Fibroblast of skin of left biceps (primary cell): ENCODE measurements at places on chromosomes 6 and 20.

- no peak for DNase-seq
These were observed 12.4 kb downstream of the RALGAPB start for GRCh38 chr20:38485041-38485440.

GRCh38 chr6:93663111-93663510 lies 243.8 kb upstream of the EPHA7 start:
- DNase-seq = no peak

GRCh38 chr20:63364801-63365585 lies 3.8 kb upstream of the CHRNA4 start:
- DNase-seq = no peak

- DNase-seq = no peak
These were observed 146.5 kb downstream of the ZDHHC14 start for GRCh38 chr6:157527471-157527907.

- DNase-seq = no peak
These were observed 484.0 kb downstream of the C6orf118 start for GRCh38 chr6:164825386-164825785.

- DNase-seq = peak; percentile 86
These were observed at the start of gene STX16 for GRCh38 chr20:58650776-58651558. STX16 (plus strand) TSS chr20:58651283; CDS start chr20:58652007, 724 bp downstream.

GRCh38 chr20:19918965-19919329 lies 98.2 kb upstream of the NAA20 start:
- DNase-seq = no peak

- no peak for DNase-seq
These were observed 336.0 kb downstream of the DHX35 start for GRCh38 chr20:39298121-39298520.

DNA sequence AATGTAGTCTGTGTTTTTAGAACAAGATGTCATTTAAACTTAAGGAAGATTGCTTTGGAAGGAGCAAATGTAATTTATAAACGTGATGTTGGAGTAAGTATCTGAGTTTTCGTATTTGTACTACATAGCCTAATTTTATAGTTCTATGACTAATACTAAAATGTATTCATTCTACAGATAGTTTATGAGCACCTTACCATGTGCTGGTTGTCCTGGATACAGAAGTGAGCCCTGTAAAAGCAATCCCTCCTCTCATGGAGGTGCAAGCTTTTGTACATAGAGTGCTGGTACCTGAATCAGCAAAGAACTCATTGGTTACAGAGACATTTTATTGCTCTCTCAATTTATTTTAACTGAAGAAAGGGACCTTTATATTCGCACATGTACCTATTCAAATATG lies 27.1 kb downstream of the TBPL1 start:
- no peak for DNase-seq

- no peak for DNase-seq
These were observed 51.3 kb downstream of the ADAT2 start for GRCh38 chr6:143399176-143399575.

DNA sequence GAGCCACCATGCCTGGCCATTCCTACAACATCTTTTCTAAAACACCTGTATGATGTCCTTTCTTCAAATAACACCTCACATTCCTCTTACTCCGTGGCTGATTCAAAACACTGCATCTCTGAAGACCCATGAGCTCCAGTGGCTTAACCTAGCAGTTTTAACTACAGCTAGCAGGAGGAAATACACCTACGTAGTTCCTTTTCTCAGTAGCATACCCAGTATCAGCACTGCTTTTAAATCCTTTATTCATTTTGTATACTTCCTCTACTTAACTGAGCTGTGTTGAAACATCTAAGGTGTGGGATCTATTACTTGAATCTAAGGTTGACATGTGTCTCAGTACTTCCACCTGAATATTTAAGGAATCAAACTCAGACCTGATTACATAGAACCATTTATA lies 113.6 kb upstream of the CCDC28A start:
- DNase-seq = no peak

DNA sequence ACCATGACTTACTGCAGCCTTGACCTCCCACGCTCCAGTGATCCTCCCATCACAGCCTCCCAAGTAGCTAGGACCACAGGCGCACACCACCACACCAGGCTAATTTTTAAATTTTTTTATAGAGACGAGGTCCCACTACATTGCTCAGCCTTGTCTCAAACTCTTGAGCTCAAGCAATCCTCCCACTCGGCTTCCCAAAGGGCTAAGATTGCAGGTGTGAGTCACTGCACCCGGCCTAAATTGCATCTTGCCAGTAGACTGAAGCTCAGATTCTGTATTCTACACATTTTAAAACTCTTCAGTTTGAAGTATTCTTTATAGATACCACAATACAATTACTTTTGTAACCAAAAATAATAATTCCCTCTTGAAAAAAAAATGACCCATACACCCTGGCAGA lies 11.4 kb downstream of the NUDT3 start:
- DNase-seq = no peak

GRCh38 chr20:1667502-1668085 lies 10.0 kb upstream of the SIRPG start:
- DNase-seq = no peak

DNA sequence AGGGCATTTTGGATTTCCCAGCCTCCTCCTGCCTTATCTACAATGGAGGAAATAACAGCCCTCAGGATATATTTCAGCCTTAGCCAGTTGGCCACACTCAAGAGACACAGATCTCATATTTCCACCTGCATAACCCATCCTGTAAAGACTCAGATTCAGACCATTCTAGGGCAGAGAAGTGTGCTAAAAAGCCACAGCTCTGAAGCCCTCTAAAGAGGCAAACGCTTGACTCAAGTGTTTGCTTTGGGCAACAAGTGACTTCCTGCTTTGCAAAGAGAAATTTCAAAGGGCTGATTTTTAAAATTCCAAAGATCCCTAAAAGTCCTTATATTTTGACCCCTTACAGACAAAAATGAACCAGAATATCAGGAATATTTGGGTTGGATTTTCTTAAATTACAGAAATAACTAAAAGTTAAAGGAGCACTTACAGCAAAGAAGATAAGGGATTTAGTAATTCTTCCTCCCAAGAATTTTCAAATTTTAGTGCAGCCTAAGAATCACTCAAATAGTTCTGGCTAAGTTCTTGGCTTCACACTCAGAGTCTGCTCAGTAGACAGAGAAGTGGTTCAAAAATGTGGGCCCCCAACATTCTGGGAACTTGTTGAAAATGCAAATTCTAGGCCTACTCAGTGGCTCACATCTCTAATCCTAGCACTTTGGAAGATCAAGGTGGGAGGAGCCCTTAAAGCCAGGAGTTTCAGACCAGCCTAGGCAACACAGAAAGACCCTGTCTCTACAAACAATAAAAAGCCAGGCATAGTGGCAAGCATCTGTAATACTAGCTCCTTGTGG lies 18.9 kb upstream of the ADGRF5 start:
- no peak for DNase-seq

- DNase-seq = peak; percentile 42
These were observed 41.5 kb upstream of the ADGRF1 start for GRCh38 chr6:47083586-47084047.

DNA sequence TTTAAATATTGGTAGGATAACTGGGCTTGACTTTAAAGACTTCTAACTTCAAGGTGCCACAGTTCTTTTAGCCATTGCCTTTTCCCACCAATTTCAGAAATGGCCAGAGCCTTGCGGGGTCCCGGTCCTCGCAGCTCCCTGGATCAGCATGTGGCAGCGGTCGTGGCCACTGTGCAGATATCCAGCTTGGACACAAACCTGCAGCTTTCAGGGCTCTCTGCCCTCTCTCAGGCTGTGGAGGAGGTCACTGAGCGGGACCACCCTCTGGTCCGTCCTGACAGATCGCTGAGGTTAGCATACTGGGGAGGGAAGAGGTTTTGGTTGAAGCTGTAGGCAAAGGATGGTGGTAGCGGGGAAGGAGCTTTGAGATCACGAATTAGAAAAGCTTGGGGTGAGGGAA lies 6.4 kb downstream of the CUL9 start:
- DNase-seq = no peak

DNA sequence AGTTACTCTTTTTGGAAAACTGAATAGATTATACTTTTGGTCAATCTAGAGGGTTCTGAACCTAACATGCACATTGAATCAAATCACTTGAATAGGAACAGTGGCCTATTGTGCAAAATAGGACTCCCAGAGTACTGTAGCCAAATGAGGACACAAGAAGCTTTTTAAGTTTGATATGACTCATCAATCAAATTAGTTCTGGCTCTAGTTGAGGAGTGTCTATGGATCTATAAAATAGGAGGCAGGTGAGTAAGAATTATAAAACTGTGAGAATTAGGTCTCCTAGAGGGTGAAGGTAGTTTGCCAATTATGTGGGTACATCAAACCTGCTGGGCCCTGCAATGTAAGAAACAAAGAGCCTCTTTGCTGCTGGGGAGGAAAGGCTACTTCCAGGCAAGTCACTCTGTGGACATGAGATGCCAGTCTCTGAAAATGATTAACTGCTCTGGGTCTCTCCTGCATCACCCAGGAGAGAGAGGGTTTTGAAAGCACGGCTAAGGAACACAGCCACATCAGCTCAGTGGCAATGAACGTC lies 112.3 kb downstream of the RCAN2 start:
- no peak for DNase-seq

- no peak for DNase-seq
These were observed 435.7 kb upstream of the FKBP1C start for GRCh38 chr6:62775427-62776022.

DNA sequence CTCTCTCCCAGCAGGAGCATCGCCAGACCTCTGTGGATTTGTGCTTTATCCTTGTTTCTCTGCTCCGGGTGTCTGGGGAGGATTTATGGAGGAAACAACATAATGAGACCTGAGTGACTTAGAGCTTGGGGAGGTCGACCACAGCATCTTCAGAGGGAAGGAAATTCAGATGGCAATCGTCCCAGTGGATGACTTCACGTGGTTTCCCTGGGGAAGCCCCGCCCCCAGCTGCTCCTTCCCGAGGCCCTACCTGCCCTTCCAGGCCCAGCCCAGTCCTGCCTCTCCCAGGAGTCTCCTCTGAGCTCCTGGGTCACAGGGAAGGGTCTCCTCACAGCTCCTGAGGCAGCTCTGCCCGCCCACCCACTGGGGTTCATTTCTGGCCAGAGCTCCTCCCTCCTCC lies 430.3 kb upstream of the SULF2 start:
- DNase-seq = no peak

- no peak for DNase-seq
These were observed 195.3 kb downstream of the SLC24A3 start for GRCh38 chr20:19407736-19408135.

GRCh38 chr6:131949909-131950766 lies 1.0 kb downstream of the CCN2 start:
- DNase-seq = peak; percentile 57

- no peak for DNase-seq
These were observed 29.4 kb downstream of the NUDT3 start for GRCh38 chr6:34362909-34363680.

DNA sequence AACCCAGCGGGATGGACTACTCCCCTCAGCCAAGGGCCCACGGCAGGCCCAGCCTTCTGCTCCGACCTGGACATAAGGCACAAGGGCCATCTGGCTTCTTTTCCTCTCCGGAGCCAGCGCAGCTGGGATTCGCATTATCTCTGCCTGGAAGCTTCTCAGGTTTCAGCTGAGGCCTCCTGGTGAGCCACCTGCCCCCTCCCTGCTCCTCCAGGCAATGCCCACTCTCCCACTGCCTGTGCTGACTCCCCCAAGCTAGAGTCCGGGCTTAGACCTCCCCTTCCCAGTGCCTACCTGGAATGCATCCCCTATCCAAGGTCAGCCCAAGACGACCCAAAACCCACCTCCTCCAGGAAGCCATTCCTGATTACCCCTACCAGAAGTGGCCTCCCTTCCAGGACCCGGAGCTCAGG lies 60.7 kb downstream of the EZR start:
- DNase-seq = no peak

DNA sequence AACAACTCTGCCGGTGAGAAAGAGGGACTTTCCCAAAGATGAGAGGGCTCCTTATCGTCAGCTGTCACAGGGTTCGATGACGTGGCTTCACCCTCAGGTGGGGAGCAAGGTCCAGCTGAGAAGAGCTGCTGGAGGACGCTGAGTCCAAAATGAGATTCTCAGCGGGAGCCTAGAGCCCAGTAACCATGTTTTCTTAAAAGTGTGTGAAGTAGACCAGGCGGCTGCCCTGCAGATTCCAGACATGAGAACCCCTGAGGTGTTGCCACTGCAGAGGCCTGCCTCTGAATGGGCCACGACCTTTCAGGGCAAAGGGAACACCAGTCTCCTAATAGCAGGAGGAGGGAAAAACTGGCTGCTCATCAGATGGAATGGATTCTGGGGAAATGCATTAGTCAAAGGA lies 375.1 kb downstream of the BTBD9 start:
- DNase-seq = no peak

- DNase-seq = no peak
These were observed 2.3 kb downstream of the PEDS1 start for GRCh38 chr20:50151034-50151743.

DNA sequence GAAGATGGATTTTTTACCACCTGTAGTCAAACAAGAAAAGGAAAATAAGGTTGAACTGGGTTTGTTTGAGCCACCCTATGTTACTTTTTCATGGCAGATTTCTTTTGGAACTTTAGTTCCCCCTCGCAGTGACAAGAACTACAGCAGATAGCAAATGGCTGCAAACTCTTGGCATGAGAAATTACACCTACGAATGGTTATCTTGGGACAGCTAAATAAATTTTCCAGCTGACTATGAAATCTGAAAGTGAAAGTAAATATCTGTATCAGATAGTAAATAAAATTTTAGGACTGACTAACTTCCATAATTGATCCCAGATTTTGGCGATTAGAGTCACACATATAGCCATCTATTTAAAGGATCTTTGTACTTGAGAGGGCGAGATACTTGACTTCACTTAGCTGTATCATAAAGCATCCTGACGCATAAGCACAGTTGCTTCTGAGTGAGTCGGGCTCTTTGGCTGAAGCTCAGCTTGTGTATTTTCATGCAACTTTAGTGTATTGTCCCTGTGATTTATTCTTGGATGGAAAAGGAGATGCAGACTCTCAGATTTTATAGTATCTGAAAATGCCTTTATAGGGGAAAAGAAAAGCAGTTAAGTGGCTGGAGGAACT lies 125.3 kb upstream of the B3GAT2 start:
- DNase-seq = no peak

GRCh38 chr6:166488701-166489100 lies 97.8 kb downstream of the RAMACL start:
- no peak for DNase-seq
